ENCODE measurements at places on chromosomes 1 and 21.

GRCh38 chr1:225754940-225755641 is 22.5 kb upstream of the SRP9 start:
- DNase-seq, result no peak

DNA sequence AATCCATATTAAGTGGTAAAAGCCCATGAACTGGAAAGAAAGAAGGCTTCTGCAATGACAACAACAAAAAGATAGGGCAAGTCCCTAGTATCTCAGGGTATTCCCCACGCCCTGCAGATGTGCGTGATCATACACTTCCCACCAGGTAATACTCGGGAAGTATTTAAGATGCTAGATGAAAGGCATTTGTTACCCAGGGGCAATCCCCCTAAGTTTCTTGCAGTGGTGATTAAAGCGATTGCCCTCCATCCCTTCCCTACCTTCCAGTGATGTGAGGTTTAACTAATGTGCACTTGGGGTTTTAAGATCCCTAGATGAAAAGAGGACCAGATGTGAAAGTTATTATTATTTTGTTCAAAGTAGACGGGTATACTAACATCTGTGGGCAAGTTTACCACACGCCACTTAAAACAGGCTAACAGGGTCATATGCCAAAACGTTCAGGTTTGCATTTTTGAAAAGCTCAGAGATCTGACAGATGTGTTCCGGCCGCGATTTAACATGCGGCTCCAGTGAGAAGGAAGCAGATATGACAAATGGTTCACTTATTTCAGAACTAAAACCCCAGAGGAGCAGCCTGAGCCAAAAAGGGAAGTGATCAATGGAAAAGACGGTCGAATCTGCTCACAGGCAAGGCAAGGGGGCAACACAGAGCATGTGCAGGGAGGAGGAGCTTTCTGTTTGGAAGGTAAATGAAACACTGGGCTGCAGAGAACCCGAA is 17.4 kb downstream of the TIAM1 start:
- DNase-seq, result no peak

DNA sequence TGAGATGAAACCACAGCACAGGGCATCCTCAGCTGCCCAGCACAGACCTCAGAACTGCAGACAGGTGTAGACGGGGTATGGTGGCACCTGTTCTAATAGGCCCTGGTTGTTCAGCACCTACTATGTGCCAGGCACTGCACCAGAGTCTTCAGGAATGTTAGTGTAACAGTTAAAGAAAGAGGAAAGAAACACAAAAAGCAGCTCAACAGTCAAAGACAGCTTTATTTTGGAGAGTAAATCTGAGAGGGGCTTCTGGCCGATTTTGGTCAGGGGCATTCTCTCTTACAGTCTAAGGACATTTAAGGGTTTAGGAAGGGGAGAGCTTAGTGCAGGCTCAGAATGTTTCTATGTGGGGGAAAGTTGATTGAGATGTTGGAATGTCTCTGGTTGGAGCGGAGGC is 45.2 kb upstream of the ACTL8 start:
- DNase-seq, result no peak

DNA sequence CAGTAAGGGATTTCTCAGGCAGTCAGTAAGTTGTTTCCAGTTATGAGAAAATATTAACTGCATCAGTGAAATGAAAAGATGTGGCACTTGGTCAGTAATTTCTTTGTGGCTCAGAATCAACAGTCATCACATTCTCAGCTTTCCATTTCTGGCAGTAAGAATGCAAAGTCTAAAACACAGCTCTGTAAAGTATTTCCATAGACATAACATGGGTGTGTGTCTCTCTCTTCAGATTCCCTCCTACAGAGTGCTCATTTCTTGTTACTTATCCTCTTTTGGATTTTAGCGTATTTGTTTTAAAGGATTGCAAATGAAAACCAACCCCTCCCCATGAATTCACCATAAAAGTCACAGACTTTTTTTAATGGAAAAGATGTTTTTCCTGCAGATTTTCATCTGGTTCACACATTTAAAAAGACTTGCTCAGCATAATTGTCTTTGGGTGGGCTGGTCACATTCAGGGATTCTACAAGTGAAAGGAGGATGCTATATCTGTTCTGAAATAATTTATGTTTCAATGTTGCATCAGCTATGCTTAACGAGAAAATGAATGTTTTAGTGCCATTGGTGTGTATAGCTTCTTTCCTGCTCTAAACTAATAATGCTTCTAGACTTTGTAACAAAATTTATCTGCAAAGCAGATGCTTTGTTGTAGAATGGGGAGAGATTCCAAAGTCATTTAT is 34.6 kb upstream of the CD55 start:
- no peak for DNase-seq

DNA sequence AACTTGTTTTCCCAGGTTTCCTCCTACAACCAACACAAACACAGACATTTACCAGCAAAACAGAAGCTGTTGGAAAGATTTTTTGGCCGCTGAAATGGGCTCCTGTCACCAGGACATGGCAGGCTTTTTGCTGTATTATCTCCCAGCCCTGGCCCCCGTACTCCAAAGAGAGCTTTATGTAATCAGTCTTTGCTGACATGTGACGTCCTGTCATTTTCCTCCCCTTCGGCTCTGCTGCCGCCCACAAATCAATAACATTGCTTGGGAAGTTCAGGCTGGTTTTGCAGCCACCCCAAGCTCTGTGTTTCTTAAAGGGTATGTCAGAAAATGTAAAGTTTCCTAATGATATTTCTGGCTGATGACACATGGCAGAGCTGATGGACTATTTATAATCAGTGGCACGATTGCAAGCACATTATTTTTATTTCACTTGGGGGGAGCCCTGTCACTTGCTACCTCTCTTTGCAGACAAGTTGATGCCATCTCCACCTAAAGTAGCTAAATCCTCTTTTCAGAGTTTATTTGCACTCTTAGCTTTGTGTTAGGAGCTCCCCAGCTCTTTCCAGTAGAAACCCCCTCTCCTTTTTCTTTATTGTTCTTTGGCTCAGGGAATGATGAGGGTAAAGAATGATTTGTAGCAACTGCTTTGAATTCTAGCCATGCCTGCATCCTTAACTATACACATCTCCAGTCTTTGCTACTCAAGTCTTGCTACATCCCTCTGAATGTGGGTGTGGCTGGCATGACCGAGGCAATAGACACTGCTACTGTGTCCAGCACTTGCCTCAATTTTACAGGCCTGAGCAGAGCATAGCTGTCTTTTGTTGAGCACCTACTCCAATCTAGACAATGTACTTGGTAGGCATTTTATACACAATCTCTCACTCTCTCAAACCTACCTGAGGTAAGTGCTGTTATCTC is 67.3 kb downstream of the ELAVL4 start:
- DNase-seq, result no peak

GRCh38 chr1:2953688-2954285 is 67.5 kb upstream of the ACTRT2 start:
- no peak for DNase-seq

GRCh38 chr1:26195805-26196204 is 5.4 kb downstream of the CATSPER4 start:
- no peak for DNase-seq

DNA sequence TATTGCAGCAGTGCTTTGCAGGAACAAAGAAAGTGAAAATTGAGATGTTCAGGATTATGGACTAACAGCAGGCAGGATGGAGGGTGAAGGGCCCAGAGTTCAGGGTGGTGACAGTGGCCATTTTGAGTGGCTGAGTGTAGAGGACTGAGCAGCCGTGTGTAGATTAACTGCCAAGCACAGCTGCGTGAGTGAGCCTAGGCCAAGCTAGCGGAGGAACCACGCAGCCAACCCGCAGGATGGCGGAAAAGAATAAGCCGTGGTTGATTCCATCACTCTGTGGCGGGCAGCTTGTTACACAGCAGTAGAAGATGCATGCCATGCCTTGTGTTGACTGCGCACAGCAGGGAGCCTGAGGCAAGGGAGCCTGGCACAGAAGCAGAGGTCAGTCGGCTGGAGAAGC is 102.5 kb upstream of the KIF26B start:
- DNase-seq, result no peak

DNA sequence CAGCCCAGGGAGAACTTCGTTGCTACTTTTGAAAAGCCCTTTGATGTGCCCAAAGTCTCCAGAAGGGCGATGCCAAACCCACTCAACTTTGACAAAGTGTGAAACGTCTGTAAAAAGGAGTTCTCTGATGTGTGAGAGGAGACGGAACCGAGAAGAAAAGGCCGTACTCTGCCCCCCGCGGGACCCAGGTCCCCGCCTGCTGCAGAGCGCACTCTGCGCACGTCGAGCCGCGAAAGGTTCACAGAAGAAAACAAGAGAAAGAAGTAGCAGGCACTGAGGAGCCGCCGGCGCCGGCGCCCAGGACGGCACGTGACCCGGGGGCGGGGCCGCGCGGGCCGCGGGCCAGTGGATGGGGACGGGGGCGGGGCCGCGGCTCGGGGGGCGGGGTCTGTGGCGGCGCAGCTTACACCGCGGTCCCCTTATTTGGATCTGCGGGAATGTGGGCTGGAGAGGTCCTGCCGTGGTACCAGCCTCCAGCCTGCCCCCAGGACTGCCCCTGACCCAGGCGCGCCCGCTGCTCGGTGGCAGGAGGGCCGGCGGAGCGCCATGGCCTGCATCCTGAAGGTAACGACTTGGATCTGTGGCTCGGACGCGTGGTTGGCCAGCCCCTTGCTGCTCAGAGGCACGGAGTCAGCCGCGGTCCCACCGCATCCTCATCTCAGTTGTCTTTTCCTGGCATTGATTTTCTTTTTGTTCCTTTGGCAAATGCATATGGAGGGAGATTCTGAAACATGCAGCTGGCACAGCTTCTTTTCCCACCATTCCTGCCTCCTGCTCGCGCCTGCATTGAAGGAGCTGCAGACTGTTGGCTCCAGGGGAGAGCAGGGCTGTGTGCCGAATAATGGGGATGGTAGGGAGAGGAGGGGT is at the start of gene ST6GALNAC3:
Gene ST6GALNAC3, plus strand, starts transcription at position 426 of the 867 bp plus-strand sequence.
- DNase-seq, result peak; percentile 60

GRCh38 chr1:235297579-235297978 is 30.4 kb downstream of the ARID4B start:
- no peak for DNase-seq

Data from T-helper 1 cell (primary cell).